ENCODE measurements at places on chromosomes 5 and 9.

DNA sequence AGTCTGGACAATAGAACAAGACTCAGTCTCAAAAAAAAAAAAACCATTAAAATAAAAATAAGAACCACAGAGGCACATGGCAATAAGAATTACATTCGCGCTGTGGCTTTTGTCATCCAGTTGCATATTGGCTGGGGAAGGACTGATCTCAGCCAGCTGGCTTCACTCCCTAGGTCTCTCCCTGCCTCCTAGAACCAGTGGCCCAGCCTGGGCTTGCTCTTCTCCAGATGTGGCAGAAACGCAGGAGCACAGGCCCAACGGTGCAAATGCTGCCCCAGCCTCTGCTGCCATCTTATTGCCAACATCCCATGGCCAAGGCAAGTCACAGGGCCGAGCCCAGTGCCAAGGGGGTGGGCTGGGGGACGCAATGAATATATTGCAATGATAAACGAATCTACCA lies 37.0 kb downstream of the NKX2-5 start:
- DNase-seq = no peak

DNA sequence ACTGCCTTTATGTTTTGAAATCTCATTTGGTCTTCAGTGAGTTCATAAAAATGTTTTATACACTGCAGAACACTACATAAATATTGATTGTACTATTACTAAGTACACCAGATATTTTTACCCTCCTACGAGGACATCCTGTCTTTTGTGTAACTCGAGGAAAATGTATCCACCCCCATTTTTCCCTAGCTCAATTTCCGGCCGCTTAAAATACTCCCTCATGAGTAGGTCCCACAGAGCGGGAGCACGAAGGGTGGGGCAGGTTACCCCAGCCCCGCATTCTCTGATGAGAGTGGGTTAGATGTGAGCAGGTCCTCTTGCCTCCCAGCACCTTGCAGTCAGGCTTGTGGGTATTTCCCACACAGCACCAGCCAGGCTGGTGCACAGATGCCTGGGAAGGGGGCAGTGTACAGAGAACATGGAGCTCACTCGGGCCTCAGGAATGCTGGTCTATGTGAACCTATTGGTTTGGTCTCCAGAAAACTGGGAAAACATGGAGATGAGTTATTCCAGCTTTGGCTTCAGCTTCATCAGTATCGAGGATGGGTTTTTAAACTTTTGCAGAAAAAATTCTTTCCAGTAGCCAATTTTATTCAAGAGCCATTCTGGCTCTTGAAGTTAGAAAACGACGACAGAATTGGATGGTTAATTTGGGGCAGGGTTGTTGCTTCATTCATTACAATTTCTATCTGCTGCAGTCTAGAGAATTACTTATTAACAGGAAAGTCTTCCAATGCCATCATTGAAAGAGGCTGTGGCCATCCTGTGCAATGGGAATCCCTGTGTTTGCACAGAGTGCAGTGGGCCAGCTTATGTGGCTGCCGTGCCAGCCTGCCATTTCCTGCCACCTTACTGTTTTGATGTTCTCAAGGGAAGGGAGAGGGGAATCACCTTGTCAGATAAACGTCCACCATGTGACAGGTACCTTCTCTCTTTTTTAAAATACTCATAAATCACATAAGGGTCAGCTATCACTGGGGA lies 73.2 kb downstream of the WDR41 start:
- no peak for DNase-seq

- no peak for DNase-seq
These were observed 104.3 kb upstream of the SIMC1 start for GRCh38 chr5:176133877-176134276.

GRCh38 chr5:177022386-177023302 lies at the start of gene ZNF346:
Gene ZNF346, plus strand, starts transcription at chr5:177022696. Its CDS starts 43 bp downstream, at chr5:177022739.
- peak; percentile 85 for DNase-seq

DNA sequence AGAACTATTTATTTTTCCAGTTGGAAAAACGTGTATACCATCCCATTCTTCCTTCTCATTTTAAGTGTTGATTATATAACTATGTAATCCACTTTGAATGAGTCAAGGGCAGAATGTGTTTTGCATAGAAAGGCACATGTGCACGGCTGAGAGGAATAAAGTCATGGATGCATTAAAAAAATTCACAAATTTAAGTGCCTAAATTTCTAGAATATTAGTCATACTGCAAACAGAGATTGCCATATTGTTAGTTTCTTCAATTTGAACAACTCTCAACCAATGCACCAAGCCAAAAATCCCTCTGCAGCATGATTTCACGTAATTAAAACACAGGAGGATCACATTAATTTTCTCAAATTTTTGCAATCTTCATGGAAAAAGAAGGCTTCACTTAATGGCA lies 166.3 kb downstream of the MPDZ start:
- no peak for DNase-seq

GRCh38 chr5:2556375-2556966 lies 195.0 kb downstream of the IRX2 start:
- DNase-seq = no peak

- no peak for DNase-seq
These were observed 78.3 kb downstream of the SMIM23 start for GRCh38 chr5:171863935-171864334.

- no peak for DNase-seq
These were observed 60.2 kb downstream of the TSTD2 start for GRCh38 chr9:97572892-97573365.

- no peak for DNase-seq
These were observed 104.2 kb upstream of the RAI14 start for GRCh38 chr5:34551911-34552433.

- DNase-seq = no peak
These were observed 187.6 kb downstream of the COMMD10 start for GRCh38 chr5:116272281-116272941.

GRCh38 chr5:115816226-115817081 lies at the start of gene CDO1:
Gene CDO1, minus strand, starts transcription at chr5:115816659. Its CDS starts 262 bp downstream, at chr5:115816397.
- DNase-seq = no peak

DNA sequence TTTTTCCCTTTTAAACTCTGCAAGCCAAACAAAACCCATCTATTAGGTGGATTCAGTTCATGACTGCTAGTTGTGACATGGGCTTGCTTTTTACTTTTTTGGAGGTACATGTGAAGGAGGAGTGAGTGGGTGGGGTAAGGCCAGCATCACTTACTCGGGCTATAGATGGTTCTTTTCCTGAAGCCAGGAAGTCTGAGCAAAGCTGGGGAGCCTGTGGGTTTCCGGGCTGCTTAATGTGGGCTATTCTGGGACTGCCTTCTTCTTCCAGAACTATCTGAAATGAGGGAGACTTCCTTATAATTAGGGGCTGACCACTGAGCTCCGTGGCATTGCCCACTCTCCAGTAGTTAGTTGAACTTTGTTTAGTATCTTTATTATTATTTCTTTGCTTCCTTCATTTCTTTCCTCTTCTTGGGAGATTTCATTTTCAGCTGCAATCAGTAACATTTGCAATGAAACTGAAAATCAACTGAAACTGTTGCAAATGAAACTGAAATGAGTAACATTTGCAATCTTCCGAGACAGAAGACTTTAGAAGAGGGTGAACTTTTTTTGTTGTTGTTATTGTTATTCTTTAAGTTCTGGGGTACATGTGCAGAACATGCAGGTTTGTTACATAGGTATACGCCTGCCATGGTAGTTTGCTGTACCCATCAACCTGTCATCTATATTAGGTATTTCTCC lies 204.9 kb downstream of the LRRC70 start:
- DNase-seq = no peak

GRCh38 chr5:54829102-54829501 lies 156.3 kb downstream of the ESM1 start:
- no peak for DNase-seq

DNA sequence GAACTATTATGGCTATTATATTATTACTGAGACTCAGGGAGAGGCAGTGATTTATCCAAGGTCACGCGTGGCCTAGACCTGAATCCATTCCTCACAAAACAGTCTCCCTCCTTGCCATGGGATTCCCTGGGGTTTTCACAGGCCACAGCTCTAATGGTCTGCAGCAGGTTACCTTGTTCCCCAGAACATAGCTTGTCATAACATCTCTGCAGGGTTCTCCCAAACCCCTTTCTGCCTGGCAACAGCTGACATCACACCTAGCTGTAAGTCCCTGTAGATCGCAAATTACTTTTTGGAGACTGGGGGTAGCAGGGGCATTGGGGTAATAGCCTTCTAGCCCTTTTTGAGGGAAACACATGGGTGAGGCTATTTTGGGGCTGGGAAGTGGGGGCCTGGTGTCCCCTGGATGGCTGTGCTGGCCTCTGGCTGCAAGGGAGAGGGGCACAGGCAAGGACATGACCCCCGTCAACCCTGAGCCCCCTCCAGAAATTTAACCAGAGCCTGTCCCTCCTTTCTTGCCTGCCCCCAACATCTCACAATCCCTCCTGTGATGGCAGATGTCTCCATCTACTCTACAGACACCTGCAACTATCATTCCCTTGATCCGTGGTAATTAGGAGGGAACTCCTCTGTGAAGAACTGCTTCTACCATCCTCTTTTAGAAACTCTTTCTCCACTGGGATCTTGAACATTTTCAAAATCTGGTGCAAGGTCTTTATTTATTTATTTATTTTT lies 1.3 kb downstream of the CD74 start:
- peak; percentile 44 for DNase-seq

- DNase-seq = no peak
These were observed 266.4 kb upstream of the ANKRD55 start for GRCh38 chr5:56499491-56499890.

DNA sequence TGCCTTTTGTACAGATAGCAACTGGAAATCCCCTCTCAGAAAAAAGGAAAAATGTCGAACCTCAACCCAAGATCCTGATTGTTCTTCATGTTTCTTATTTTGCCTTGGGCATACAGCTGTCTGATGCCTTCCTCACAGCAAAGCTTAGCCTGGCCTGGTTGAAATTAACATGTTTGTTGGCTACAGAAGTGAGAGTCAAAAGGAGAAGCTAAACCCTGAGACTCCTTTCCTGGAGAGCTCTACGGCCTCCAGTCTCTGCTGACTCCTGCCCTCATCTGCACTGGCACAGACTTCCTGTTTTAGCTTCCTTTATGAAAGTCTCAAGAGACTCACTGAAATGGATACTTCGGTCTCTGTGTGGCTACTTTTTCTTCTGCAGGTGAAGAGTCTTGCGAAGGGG lies 186.7 kb downstream of the PARP8 start:
- no peak for DNase-seq

GRCh38 chr9:130543859-130544258 lies 35.5 kb upstream of the FUBP3 start:
- no peak for DNase-seq

DNA sequence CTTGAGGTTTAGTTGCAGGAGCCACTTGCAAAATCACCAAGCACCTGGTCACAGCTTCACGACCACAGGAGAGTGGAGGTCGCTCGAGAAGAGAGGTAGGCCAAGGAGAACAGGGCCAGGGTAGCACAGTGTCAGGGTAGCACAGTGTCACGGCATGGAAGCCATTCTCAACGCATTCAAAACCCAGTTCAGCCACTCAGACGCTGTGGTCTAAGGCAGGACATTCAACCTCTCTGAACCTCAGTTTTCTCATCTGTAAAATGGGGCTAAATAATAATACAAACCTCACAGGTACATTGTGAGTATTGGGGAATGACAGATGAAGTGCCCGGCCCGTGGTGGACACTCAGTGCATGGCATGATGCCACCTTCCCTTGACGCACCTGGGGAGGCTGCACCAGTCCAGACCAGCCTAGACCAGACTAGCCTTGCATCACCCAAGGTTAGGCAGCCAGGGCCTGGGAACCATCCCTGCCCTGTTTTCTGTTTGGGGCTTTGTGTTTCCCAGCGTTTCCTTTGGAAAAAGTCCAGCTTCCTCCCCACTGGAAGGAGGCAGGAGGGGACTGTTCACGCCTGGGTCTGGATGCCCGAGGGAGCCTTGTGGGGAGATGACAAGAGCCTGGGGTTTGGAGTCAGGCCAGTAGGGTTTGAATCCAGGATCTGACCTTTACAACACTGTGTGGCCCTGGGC lies 7.8 kb upstream of the LMX1B start:
- DNase-seq = no peak

GRCh38 chr5:97531549-97531948 lies 348.5 kb upstream of the RIOK2 start:
- no peak for DNase-seq

GRCh38 chr9:131432050-131432449 lies 38.2 kb downstream of the PRRC2B start:
- DNase-seq = no peak

GRCh38 chr9:71764463-71764862 lies 3.9 kb downstream of the CEMIP2 start:
- no peak for DNase-seq

DNA sequence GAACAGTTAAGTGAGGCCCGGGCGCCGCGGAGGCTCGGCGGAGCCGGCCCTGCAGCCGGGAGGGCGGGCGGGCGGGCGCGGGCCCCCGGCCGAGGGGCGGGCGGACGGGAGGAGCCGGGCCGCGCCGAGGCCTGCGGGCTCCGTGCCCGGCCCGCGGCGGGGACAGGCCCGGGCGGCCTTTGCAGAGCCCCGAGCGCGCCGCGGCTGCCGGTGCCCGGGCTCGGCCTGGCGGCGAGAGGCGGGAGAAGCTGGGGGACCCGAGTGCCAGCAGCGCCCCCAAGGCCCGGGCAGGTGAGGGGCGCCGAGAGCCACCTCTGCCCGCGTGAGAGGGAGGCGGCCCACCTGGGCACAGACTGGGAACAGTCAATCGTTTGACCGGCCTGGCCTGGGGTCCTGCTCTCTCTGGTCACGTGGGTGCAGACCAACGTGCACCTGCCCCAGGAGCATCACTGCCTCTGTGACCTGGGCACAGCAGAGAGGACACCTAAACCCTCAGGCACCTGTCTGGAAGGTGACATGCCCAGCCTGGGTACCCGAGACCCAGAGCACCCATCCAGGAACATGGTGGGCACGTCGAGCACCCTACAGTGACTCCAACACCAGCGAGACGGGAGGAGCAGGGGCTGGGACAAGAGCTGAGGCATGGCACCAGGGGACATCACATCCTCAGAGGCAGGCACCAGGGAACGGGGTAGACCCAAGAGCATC lies 531 bp downstream of the MVB12B start:
- no peak for DNase-seq

DNA sequence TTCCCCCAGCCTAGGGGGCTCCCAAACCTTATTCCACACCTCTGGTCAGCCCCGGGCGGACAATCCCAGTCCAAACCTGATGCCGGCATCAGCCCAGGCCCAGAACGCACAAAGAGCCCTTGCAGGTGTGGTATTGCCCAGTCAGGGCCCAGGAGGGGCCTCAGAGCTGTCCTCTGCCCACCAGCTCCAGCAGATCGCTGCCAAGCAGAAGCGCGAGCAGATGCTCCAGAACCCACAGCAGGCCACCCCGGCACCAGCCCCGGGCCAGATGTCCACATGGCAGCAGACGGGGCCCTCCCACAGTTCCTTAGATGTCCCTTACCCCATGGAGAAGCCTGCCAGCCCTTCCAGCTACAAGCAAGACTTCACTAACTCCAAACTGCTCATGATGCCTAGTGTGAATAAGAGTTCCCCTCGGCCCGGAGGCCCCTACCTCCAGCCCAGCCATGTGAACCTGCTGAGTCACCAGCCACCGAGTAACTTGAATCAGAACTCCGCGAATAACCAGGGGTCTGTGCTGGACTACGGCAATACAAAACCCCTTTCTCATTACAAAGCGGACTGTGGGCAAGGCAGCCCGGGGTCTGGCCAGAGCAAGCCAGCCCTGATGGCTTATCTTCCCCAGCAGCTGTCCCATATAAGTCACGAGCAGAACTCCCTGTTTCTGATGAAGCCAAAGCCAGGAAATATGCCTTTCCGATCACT lies 27.6 kb upstream of the LTC4S start:
- no peak for DNase-seq

GRCh38 chr9:104417296-104417695 lies 86.8 kb upstream of the OR13F1 start:
- DNase-seq = no peak

GRCh38 chr5:116303810-116304209 lies 219.0 kb downstream of the COMMD10 start:
- no peak for DNase-seq
